ENCODE measurements at places on chromosomes 7 and 10. TPM values are rescaled to one million over a fixed set of nuclear protein-coding genes. Genes with fewer than 3 reads are reported as not detected.

DNA sequence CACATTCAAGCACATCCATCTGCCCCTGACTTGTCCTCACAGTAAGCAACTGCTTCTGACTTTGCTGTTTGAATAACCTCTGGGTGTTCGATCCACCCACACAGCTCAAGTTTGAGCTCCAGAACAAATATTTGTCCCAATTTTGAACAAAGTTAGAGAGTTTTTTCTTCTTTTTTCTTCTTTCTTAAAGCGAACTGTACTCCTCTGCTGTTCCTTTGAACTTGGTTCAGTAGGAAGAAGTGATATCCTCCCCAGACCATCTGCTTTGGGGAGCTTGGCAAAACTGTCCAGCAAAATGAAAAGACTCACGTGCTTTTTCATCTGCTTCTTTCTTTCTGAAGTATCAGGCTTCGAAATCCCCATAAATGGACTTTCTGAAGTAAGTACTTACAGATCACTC is at the start of gene ITIH2:
TSS of gene ITIH2 (plus strand) at position 177 of the 400 bp plus-strand sequence. CDS start at position 296, 119 bp downstream.
- no peaks in the 10 kb centered on the region for H3K36me3 ChIP-seq
- no peaks in the 10 kb centered on the region for H3K27me3 ChIP-seq
- no peak within 1 kb of the TSS for H3K27ac ChIP-seq
- no peaks in the 10 kb centered on the region for H3K4me1 ChIP-seq
- no peak within 1 kb of the TSS for H3K4me3 ChIP-seq

- H3K4me3 ChIP-seq: no peak overlapping the region
- no peaks in the 10 kb centered on the region for H3K27me3 ChIP-seq
- H3K4me1 ChIP-seq: no peaks in the 10 kb centered on the region
- no peak overlapping the region for H3K27ac ChIP-seq
- H3K36me3 ChIP-seq: no peaks in the 10 kb centered on the region
Measured at GRCh38 chr7:147700702-147701101, 889.9 kb upstream of the C7orf33 start.

DNA sequence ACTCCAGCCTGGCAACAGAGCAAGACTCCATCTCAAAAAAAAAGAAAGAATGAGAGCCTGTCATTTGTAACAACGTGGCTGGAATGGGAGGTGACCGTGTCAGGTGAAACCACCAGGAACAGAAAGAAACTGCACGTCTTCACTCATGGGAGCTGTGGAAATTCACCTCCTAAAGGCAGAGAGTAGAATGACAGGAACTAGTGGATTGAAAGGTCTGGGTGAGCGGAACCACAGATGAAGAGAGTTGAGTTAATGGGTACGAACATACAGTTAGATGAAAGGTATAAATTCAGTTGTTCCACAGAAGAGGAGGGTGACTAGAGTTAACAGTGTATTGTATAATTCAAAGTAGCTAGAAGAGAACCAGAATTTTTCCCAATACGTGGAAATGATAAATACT is 78.6 kb downstream of the MAD1L1 start:
- H3K4me1 ChIP-seq: peaks cover 6% of the 10 kb centered on the region
- no peak for DNase-seq
- H3K27ac ChIP-seq: no peak overlapping the region

DNA sequence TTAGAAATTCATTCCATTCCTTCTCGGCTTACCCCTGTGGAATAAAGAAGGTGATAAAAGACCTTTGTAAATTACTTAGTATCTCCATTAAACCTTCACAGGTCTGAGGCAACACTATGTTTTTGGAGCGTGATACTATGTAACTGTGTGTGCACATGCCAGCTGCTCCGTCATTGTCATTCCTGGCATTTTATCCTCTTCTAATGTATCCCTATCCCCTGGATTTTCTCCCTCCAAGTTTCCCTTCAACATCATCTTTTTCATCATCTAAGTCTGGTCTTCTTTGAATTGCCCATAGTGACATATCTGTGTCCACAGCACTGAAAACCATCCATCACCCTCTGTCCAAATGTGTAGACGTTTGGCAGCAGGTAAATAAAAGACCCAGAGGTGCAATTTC is 125.7 kb downstream of the TEX36 start:
- no peak overlapping the region for H3K27ac ChIP-seq
- H3K36me3 ChIP-seq: no peaks in the 10 kb centered on the region
- no peaks in the 10 kb centered on the region for H3K4me1 ChIP-seq
- no peak for DNase-seq
- peaks cover 7% of the 10 kb centered on the region for H3K27me3 ChIP-seq
- no peak overlapping the region for H3K4me3 ChIP-seq

GRCh38 chr7:103521937-103522336 is 75.9 kb upstream of the SLC26A5 start:
- H3K36me3 ChIP-seq: no peaks in the 10 kb centered on the region
- H3K4me1 ChIP-seq: no peaks in the 10 kb centered on the region
- no peaks in the 10 kb centered on the region for H3K27me3 ChIP-seq
- DNase-seq: no peak
- no peak overlapping the region for H3K4me3 ChIP-seq

GRCh38 chr7:74682829-74683228 is 25.3 kb downstream of the GTF2I start:
- H3K36me3 ChIP-seq: no peaks in the 10 kb centered on the region
- H3K27ac ChIP-seq: no peak overlapping the region
- H3K4me1 ChIP-seq: no peaks in the 10 kb centered on the region
- no peak overlapping the region for H3K4me3 ChIP-seq
- H3K27me3 ChIP-seq: no peaks in the 10 kb centered on the region
- DNase-seq: no peak

GRCh38 chr7:28354601-28355402 is 57.5 kb upstream of the CREB5 start:
- no peak overlapping the region for H3K27ac ChIP-seq
- H3K27me3 ChIP-seq: no peaks in the 10 kb centered on the region
- no peaks in the 10 kb centered on the region for H3K4me1 ChIP-seq
- no peak for DNase-seq

- H3K4me3 ChIP-seq: no peak overlapping the region
- no peaks in the 10 kb centered on the region for H3K27me3 ChIP-seq
- no peak for DNase-seq
- H3K27ac ChIP-seq: no peak overlapping the region
Measured at GRCh38 chr7:24715171-24715570, 42.1 kb downstream of the GSDME start.

- no peaks in the 10 kb centered on the region for H3K36me3 ChIP-seq
- no peak overlapping the region for H3K27ac ChIP-seq
- DNase-seq: no peak
- H3K27me3 ChIP-seq: no peaks in the 10 kb centered on the region
- no peaks in the 10 kb centered on the region for H3K4me1 ChIP-seq
- no peak overlapping the region for H3K4me3 ChIP-seq
Measured at GRCh38 chr7:33286501-33286900, 157.1 kb downstream of the BBS9 start.

DNA sequence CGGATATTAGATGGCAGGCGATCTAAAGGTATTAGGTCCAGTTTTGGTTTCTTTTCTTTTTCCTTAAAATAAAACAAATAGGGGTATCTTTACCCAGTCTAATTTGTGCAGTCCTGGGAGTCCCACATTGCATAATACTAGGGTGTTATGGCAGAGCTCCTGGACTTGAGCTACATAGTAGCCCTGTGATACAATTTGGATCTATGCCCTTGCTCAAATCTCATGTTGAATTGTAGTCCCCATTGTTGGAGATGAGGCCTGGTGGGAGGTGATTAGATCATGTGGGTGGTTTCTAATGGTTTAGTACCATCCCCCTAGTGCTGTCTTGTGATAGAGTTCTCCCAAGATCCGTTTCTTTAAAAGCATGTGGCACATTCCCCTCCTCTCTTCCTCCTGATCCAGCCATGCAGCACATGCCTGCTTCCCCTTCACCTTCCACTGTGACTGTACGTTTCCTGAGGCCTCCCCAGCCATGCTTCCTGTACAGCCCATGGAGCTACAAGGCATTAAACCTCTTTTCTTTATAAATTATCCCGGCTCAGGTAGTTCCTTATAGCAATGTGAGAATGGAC is 141.9 kb downstream of the RPS24 start:
- H3K27ac ChIP-seq: no peak overlapping the region
- H3K27me3 ChIP-seq: no peaks in the 10 kb centered on the region
- no peaks in the 10 kb centered on the region for H3K36me3 ChIP-seq
- no peak overlapping the region for H3K4me3 ChIP-seq

GRCh38 chr10:50395851-50396250 is 144.5 kb upstream of the ASAH2 start:
- no peaks in the 10 kb centered on the region for H3K4me1 ChIP-seq
- no peaks in the 10 kb centered on the region for H3K27me3 ChIP-seq
- no peak overlapping the region for H3K27ac ChIP-seq

DNA sequence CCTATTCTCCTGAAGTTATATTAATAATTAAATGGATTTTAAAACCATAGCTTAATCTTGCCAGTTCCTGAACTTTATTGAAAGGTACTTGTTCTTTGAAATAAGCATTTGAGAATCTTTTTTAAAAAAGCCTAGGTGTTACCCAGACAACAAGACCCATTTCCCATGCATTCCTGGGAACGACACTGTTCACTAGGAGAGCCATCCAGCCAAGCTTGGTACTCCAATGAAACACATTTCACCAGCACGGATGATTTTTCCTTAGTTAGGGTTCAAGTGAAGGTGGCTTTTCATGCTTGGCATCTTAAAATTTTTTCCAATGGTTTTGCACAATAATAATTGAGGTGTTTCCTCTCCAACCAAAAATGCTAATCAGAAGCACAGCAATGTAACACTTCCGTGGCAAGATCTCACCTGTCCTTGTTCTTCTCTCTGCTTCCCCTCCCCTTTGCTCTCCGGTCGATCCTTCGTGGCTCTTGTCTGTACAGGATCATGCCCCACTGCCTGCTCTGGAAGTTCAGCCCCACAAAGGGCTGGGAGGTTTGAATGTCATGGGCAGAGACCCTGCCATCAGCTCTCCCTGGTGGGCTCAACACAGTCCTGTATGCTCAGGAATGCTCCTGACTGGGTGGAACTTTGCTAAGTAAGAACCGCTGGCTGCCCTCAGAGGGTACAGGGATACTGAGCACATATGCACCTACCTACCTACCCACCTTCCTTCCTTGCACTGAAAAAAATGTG is 69.7 kb upstream of the AQP1 start:
- H3K27me3 ChIP-seq: no peaks in the 10 kb centered on the region
- H3K36me3 ChIP-seq: no peaks in the 10 kb centered on the region
- H3K27ac ChIP-seq: no peak overlapping the region

DNA sequence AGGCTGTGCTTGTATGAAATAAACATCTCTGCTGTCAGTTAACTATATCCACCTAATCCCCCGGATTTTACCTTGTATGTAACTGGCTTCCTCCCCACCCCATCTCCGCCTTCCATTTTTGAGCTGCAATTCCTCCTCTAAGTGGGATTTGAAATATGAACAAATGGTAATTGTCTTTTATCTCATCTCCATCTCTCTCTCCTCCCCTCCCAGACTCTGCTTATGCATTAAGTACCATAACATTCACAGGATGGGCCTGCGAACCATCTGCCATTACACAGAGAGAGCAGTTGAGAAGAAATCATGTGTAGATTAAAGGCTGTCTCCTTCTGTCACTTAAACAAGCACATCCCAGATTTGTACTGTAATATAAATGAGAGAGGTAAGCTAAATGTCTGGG is 1169.9 kb downstream of the TYW1 start:
- H3K27me3 ChIP-seq: no peaks in the 10 kb centered on the region
- no peak overlapping the region for H3K4me3 ChIP-seq
- H3K36me3 ChIP-seq: no peaks in the 10 kb centered on the region
- DNase-seq: no peak
- no peak overlapping the region for H3K27ac ChIP-seq

DNA sequence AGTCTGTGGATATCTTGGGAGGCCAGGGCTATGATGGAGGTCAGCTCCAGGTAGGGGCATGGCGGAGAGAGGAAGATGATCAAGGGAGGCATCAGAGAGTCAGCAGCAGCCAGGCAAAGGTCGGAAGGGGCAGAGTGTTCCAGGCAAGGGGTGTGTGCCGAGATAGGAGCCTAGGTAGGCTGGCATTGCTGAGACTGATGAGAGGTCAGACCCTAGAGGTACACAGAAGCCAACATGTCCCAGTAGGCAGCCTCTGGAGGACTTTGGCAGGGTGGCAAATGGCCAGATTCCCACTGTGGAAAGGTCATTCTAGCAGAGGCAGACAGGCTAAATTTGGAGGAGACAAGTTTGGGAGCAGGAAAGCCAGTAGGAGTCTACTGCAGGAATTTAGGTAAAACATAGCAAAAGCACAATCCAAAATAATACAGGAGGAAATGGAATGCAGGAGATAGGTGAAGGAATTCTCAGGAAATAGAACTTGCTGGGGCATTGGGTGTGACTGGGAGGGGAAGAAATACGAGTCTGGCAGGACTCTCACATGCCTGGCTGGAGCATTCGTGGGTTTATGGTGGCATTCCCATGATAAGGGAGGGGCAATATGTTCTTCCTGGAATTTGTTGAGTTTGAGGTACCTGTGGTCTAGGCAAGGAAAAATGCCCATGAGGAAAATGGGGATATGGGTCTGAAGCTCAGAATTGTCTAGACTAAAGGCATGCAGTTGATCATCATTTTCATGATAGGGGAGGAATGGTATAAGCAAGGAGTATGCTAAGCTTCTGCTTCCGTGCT is 25.7 kb downstream of the TMEM176A start:
- H3K4me3 ChIP-seq: no peak overlapping the region
- DNase-seq: no peak
- no peak overlapping the region for H3K27ac ChIP-seq
- H3K27me3 ChIP-seq: no peaks in the 10 kb centered on the region

EN2 gene
- 0.32 TPM for total RNA-seq

DNA sequence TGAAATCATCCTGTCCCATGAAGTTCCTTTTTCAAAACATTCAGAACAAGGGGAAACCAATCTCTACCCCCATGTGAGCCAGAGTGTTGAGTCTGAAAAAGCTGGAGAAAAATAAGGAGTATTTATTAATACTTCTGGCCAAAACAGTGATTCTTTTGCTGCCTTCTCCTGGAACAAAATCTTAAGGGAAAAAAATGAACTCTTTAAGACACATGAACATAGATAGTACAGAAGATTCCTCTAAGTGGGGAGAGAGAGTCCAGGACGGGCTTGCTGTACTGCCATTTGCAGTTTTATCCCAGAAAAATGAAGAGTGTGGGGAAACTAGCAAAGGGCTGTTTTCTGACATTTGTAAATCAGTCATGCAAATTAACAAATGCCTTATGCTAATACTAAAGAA is 173.4 kb upstream of the CELF2 start:
- no peak overlapping the region for H3K27ac ChIP-seq
- no peak overlapping the region for H3K4me3 ChIP-seq
- H3K4me1 ChIP-seq: no peaks in the 10 kb centered on the region
- H3K36me3 ChIP-seq: no peaks in the 10 kb centered on the region

GRCh38 chr10:126544565-126544964 is 125.9 kb downstream of the C10orf90 start:
- no peaks in the 10 kb centered on the region for H3K4me1 ChIP-seq
- no peak for DNase-seq
- no peak overlapping the region for H3K27ac ChIP-seq
- no peak overlapping the region for H3K4me3 ChIP-seq
- no peaks in the 10 kb centered on the region for H3K36me3 ChIP-seq
- no peaks in the 10 kb centered on the region for H3K27me3 ChIP-seq

Data from breast epithelium (tissue), 4 donors.